Activated naive CD8-positive, alpha-beta T cell treated with anti-CD3 and anti-CD28 coated beads, Interleukin-2, amount 50 U/mL, for 16 hours (primary cell): ENCODE measurements at places on chromosomes 5 and 9.

- no peak for DNase-seq
Observed at GRCh38 chr9:133734590-133735414, 3.4 kb downstream of the SARDH start.

- no peak for DNase-seq
Observed at GRCh38 chr5:1338506-1339070, 6.3 kb downstream of the CLPTM1L start.

- no peak for DNase-seq
Observed at GRCh38 chr5:147327421-147327820, 92.6 kb downstream of the STK32A start.

- no peak for DNase-seq
Observed at GRCh38 chr5:149348518-149348917, 3.2 kb downstream of the GRPEL2 start.

- DNase-seq: no peak
Observed at GRCh38 chr5:10333154-10334006, 20.1 kb upstream of the MARCHF6 start.

DNA sequence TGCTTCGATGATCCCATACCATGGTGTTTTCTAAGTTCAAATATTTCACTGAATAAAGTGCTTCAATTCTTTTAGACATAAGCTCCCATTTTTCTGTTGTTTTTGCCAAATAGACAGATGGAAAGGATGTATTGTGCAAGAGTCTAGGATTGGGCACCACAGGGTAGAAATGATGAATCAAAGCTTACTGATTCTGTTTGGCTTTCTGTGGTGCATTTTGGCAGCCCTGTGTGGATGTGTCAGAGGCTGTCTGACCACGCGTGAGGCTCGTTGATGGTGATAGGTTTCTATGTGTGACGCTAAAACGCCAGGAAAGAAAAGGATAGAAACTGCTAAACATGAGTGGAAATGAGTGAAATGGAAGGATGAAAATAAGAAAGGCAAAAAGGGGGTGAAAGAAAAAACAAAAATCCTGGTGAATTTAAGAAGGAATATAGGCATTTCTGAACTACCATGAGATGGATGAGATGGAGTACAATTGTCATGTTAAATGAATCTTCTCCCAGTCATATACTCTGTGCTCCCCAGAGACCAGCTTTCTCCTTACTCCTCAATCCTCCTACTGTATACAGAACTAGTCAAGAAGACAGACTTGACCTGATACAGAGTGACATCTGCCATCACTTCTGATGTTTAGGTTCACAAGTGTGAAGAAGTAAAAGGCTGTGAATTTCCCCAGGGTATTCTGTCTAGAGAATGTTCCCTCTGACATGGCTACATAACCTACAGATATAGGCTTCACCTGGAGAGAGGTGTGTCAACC, 54.4 kb downstream of the ANKH start:
- DNase-seq: no peak

DNA sequence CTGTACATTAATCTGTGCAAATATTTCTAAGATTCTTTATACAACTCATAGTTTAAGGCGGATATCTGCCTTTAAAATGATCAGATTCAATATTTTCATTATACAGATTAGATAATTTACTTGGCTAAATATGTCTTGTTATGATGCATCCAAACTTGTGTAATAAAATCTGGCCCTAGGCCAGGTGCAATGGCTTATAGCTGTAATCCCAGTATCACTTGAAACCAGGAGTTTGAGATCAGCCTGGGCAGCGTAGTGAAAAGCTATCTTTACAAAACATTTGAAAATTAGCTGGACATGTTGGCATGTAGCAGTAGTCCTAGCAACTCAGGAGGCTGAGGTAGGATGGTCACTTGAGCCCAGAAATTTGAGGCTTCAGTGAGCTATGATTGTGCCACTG, 2002.2 kb upstream of the ACO1 start:
- DNase-seq: no peak

DNA sequence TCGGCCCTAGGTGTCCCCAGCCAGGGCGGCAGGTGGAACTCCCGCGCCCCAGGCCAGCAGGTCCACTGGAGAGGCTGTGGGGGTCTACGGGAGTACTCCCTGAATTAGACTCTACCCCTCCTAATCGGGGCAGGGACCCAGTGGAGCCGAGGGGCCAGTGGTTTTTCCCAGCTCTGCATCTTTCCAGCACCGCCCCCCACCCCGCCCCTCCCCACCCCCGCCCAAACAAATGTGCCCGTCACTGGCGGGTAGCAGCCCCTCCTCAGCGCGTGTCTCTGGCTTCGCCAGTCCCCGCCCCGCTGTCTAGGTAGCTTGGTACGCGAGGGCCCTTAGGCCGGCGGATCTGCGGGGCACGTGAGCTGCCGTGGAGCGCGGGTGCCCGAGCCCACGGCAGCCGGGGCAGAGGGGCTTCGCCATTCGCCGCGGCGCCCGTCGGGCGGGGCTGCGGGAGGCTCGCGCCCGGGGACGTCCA, 7.0 kb downstream of the UNC5A start:
- no peak for DNase-seq

DNA sequence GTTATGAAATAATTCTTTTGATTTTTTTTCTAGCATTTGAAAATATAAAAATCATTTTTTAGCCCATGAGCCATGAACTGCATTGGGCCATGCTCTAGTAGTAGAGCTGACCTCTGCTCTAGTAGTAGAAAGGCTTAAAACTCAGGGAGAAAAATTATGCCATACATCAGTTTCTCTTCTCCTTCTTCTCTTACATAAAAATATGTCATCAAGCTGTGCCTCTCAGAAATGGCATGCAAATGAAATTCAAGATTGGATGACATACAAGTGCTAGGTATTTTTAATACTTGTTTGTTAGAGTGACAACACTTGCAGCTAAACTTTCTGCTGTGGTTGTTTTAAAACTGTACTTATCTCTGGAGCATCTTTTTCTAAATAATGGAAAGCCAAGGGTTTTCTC, 42.1 kb upstream of the TMOD1 start:
- DNase-seq: no peak

GRCh38 chr9:133991964-133992779, at the start of gene VAV2:
TSS of gene VAV2 (minus strand) at chr9:133992324. CDS start at chr9:133992278, 46 bp downstream.
- DNase-seq: no peak

DNA sequence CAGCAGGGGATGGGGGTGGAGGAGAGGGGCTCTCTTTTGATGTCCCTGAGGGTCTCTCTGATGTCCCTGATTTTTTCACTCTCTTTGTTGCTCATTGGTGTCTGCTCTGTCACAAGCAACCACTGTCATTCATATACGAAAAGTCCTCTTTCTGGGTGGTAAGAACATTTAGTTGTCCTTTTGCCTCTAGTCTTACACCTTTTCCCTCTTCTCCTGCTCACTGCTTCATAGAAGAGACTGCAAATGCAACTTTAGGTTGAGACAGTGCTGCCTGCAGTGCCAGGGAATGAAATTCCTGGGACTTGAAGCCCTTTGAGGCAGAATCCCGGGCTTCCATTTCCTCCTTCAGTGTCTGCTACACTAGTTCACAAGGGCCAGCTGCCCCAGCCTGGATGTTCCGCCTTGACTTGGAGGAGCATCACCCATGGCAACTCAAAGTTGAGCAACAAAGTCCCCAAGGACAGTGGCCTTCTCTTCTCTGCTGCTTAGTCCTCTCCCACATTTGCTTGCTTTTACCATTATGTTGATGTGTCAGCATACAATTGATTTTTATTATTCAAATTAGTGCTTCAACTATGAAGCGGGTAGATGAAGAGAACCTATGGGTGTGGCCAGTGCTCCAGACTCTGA, 94.7 kb upstream of the RUSC2 start:
- no peak for DNase-seq

- no peak for DNase-seq
Observed at GRCh38 chr5:67092535-67092934, 104.1 kb downstream of the CD180 start.

DNA sequence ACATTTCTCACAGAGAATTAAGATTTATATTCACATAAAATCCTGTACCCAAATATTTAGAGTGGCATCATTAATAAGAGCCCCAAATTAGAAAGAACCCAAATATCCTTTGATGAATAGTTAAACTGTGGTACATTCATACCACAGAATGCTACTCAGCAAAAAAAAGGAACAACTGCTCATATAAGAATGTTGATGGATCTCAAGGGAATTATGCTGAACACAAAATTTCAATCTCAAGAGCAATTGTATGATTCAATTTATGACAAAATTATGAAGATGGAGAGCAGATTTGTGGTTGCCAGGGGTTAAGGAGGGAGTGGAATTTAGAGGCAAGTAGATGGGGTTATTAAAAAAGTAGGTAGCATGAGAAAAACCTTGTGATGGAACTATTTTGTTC, 4.5 kb upstream of the PAIP1 start:
- DNase-seq: no peak

GRCh38 chr9:97703437-97704344, 6.6 kb upstream of the XPA start:
- DNase-seq: no peak
